ENCODE measurements at places on chromosomes 7 and 10.

DNA sequence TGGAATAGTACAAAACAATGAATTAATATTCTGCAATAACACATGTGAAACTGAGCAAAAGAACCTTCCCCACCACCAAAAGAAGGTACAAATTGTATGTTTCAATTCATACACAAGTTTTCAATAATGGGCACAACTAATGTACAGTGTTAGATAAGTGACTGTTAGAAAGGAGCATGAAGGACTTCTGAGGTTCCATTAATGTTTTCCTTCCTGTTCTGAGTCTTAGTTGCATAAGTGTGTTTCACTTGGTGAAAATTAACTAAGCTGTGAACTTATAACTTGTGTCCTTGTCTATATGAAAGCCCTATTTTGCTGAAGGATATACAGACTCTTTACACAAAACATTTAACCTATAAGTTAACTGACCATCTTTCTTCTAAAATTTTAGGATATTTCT, 8.2 kb downstream of the GSAP start:
- no peak for DNase-seq

DNA sequence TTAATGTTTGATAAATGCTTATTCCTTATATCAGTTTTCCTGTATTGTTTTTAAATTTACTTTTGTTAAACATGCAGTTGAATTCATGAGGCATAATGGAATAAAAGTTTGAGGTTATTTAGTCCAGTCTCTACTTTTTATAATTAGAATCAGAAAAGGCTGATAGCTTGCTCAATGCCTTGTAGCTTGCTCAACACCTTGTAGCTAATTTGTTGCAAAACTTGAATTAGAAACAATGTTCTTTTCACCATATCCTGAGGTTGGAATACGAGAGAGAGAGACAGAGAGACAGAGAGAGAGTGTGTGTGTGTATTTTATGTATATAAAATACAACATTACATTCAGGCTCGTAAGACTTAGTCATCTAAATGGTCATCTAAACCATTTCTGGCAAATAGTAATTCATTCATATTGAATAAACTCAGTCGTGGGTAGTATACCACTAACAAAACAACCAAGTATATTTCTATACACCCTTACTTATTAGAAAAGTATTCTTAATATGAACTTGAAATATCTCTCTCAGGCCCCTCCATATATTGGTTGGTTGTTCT, 243.5 kb downstream of the ADK start:
- DNase-seq = no peak

DNA sequence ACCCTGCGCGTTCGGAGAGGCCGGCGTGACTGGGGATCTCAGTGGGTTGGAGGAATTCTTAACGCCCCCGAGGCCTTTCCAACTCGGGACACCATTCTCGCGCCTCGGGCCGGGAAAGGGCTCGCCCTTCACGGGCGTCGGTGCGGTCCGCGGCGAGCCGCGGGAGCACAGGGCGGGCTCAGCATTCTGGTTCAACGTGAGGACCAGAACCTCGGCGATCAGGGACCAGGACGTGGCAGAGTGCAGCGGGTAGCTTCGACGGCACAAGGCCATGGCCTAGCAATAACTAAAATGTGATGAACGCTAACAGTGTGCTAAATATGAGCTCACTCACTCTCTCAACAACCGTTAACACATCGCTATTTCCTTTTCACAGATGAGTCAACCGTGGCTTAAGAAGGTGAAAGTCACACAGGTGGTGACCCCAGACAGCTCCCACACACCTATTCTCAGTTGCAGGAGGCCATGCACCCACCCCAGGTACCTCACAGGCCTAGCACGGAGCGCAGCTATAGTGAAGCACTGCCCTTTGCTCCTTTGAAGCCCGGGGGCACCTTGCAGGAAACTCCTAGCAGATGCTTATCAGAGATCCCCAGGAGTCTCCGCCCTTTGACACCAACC, 4.5 kb upstream of the EMX2 start:
- no peak for DNase-seq

DNA sequence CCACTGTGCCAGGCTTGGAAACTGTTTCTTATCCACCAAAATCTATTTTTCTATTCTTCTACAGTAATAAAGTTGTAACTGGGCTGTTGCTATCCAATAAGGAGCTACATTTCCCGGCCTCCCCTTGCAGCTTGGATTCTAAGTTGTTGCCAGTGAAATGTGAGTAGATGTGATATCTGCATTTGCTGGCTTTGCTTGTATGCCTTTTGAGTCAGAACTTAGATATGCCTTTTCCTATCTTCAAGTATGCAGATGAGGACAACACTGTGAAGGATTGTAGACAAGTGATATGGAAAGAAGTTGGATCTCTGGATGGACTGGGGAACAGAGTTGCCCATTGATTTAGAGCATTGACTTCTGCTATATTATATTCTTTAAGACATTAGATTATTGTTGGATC, 236.9 kb downstream of the REEP3 start:
- no peak for DNase-seq

- DNase-seq = no peak
Observed at GRCh38 chr7:80954191-80954590, 35.3 kb upstream of the SEMA3C start.

DNA sequence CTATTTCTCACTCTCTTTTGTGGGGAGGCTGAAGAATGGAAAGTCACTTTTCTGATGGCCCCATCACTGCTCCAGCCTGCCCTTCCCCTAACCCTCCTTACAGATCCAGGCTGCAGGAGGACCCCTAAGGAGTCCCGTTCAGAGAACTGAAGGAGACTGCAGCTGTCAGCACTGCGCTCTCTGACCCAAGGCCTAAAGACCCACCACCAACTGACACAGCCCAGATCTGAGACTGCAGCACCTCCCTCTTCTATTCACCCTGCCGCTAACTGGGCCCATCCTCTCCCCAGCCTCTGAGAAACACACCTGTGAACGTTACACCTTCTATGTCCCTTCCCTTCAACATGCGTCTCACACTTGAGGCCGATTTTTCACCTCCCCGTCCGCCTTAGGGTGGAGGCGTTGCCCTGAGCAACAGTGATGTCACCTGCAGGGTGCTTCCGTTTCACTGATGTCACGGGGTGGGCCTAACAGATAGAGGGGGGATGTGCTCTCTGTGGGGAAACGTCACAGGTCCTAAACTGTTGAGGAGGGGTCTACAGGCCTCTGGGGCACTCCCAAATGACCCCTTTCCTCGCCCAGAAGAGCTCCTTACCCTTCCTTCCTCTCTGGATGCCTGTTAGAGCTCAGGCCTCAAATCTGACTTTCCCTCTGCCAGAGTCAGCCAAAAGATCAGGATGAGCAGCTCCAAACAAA, 5.1 kb downstream of the ITPRIP start:
- DNase-seq = no peak

- no peak for DNase-seq
Observed at GRCh38 chr10:14382022-14382421, 51.3 kb upstream of the FRMD4A start.

- no peak for DNase-seq
Observed at GRCh38 chr7:42763137-42763551, 148.7 kb downstream of the C7orf25 start.

- DNase-seq = no peak
Observed at GRCh38 chr10:19816411-19817230, at the start of gene PLXDC2. Gene PLXDC2 (plus strand): TSS chr10:19816432.

DNA sequence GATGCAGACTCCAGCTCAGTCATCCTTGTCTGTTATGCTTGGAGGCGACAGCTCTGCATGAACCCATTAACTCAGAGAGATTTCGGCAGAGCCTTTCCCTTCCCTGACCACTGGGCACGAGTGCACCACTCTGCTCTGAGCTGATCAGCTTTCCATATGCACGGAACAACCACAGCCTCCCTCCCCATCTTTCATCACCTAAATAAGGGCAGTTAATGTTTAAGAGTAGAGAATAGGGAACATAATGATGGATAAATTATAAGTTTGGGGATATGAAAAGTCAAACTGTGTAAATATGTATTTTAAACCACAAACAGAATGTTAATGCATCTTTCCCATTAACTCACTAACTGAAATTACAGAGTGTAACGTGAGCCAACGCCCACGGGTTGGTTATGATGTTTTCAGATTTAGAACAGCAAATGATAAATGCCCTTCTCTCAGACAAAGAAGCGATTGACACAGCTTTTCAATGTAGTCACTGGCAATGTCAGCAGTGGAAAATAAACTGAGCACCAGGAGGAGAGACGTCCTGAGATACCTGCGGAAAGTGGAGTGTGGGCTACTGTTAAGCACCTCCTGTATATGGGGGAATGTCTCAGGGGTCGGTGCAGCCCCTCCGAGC, 658.2 kb downstream of the LRMDA start:
- DNase-seq = no peak

DNA sequence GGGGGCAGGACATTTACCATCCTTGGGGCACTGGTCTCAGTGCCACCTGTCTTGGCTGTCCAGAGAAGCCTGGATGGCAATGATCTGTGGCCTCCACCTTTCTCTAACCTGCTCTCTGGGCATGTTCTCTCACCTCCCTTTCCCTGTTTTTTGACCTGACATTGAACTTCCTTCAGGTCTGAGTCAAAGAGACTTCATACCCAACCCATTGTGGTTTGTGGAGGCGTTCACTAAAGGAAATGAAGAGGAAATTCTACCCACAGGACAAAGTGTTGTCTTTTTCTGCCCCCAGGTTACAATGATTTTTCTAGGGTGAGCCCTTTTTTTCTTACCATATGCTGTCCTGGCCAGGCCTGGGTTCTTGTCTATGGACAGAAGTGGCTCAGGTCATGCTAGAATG, 76.6 kb downstream of the CYP26A1 start:
- no peak for DNase-seq

- no peak for DNase-seq
Observed at GRCh38 chr10:99995713-99996112, 14.0 kb downstream of the DNMBP start.

GRCh38 chr7:137915266-137915665, 68.5 kb upstream of the DGKI start:
- DNase-seq = no peak

GRCh38 chr10:59180689-59181270, 4.3 kb downstream of the PHYHIPL start:
- DNase-seq = no peak

GRCh38 chr7:117323305-117323850, 520 bp upstream of the WNT2 start:
- DNase-seq = no peak

- no peak for DNase-seq
Observed at GRCh38 chr7:147078312-147078711, 961.7 kb downstream of the CNTNAP2 start.

GRCh38 chr7:130921391-130922180, 187.6 kb upstream of the KLF14 start:
- DNase-seq = no peak

- DNase-seq = no peak
Observed at GRCh38 chr7:98949336-98950044, 71.2 kb downstream of the TRRAP start.

- DNase-seq = no peak
Observed at GRCh38 chr7:132750530-132751217, 174.4 kb upstream of the PLXNA4 start.

GRCh38 chr10:34547291-34547690, 267.8 kb downstream of the PARD3 start:
- no peak for DNase-seq

GRCh38 chr7:24574386-24574785, 1.1 kb downstream of the PALS2 start:
- DNase-seq = no peak
